CD4-positive, alpha-beta T cell treated with Interleukin-6 for 4 hours (primary cell): ENCODE measurements at places on chromosomes 2 and 18.

DNA sequence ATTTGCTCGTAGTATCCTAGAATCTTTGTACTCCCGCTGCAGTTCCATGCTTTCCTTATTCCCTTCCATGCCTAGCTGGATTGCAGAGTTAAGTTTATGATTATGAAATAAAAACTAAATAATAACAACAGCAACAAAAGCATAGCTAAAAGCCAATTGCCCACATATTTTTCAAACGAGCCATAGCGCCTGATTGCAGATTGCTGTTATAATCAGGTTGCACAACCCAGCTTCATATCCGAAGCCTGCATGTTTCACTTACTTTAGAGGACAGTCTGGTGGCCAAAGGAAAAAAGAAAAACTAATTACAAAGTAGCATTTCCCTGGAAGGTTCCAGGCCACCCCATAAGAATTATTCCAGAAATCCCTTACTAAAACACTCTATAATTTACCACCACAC is 31.9 kb upstream of the PNO1 start:
- DNase-seq: no peak

DNA sequence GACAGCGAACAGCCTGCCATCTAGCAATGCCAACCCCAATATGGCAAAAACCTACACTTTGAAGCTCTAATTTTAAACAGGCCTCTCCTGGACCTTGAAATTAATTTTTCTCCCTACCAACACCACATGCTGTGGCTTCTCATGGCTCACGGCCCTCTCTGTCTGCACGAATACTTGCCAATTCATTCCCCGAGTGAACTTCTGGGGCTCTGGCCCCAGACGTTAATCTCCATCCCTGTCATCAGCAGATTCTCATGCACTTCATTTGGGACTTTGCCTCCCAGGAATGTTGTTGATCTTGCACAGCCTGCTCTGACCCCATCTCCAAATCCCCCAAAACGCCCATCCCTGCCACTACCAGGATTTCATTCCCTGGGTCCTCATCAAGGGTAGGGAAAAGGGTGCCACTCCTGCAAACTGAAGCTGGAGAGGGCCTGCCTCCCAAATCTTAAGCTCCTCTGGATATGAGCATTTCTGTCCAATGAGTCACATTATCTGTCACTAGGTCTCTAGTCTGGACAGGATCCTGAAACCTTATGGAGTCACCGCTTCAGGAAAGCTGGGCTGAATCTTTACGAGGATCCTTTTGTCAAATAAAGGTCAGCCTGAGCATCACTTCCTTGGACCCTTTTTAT is 10.4 kb downstream of the FIGLA start:
- DNase-seq: no peak

DNA sequence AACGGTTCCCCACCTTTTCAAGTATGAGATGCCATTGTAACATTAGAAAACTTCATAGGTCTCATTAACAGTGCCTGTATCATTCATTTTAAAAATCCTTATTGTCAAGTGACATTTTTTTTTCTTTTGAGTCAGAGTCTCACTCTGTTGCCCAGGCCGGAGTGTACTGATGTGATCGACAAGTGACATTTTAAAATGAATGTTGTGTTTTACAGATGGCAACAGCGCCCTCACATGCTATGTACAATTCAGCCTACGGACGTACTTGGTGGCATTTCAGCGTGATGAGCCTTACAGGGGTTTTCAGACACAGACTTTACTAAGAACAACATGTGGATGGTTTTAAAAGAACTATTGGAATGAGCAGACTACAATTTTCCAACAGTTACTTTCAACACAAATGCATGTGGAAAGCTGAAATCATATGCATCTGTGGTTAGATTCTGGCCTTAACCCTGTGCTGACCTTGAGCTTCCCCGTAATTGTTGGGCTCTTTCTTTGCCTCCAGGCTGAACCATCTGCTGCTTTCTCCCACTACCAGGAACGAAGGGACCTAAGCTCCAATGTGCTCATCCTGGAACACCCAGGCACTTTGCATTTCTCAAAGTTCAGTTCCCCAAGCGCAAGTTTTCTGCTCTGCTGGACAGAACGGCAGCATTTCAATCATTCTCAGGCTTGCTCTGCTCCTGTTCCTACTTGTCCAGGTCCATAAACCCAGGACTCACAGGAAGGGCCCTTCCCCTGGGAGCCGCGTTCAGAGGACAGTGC is 119.9 kb upstream of the NDUFV2 start:
- DNase-seq: no peak

GRCh38 chr2:68594674-68595492 is 48.5 kb upstream of the PROKR1 start:
- DNase-seq: peak; percentile 66

- no peak for DNase-seq
Measured at GRCh38 chr2:43269706-43270105, 43.3 kb upstream of the ZFP36L2 start.

DNA sequence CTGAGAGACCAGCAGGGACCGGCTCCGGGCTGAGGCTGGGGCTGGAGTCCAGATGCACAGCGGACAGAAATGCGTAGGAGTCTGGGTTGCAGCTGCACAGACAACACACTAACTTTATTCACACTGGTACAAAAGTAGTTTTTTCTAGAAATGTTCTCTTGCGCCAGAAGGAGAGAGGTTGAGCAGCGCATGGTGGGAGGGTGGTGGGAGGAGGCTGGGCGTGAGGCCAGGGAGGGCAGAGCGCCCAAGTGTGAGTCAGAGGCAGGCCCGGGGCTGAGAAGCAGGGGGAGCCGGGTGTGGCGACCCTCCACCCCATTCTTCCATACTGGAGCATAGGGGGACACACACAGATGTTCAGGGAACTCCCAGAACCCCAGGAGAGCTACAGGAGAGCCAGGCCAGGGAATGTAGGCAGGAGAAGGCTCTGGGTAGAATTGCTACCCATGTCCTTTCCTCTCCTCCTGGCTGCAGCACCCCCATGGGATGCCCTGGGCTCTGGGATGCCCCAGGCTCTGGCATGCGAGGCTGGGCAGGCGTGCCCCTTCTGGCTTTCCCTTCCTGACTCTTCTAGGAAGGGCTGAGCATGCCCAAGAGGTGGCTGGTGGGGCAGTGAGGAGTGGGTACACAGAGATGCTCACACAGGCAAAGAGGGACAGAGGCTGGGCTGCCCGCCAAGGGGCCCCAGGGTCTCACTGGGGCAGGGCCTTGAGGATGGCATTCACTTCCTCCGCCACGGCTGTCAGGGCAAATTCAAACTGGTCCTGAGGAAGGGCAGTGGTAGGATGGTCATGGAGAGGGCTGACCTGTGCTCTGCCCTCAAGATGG is 10.6 kb downstream of the DNAJB2 start:
- no peak for DNase-seq

DNA sequence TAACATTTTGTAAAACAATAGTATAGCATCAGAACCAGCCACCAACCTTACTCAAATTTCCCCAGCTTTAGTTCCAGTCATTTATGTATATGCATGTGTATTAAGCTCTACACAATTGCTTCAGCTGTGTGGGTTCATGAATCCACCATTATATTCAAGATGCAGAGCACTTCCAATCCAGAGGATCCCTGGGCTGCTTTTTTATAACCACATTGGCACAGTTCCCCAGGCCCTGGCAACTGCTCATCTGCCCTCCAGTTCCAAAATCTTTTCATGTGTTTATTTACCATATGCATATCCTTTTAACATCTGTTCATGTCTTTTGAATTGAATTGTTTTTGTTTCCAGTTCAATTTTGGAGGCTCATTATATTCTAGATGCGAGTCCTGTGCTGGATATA is 482.9 kb upstream of the HS6ST1 start:
- no peak for DNase-seq

DNA sequence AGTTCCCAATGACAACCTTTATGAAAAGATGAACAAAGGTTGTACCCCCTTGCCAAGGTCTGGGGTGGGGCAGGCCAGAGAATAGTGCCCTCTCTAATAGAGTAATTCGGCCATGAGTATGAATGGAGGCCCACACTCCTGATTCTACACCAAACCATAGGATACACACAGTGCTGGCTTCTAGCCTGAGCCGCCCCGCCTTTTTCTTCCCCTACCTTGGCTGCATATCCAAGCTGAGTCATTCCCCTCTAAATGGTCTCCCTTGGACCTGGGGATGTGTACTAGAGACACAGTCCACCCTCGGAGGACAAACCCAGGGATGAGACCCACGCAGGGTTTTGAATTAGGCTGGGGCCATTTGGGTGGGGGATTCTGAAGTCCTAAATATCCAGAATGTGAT is 107.2 kb upstream of the CAPN13 start:
- DNase-seq: no peak

GRCh38 chr2:28471214-28471613 is 24.6 kb upstream of the PLB1 start:
- no peak for DNase-seq

GRCh38 chr2:161625314-161625919 is 1.2 kb downstream of the SLC4A10 start:
- no peak for DNase-seq
